GM12864 (cell line): ENCODE measurements at places on chromosomes 11 and 22.

DNA sequence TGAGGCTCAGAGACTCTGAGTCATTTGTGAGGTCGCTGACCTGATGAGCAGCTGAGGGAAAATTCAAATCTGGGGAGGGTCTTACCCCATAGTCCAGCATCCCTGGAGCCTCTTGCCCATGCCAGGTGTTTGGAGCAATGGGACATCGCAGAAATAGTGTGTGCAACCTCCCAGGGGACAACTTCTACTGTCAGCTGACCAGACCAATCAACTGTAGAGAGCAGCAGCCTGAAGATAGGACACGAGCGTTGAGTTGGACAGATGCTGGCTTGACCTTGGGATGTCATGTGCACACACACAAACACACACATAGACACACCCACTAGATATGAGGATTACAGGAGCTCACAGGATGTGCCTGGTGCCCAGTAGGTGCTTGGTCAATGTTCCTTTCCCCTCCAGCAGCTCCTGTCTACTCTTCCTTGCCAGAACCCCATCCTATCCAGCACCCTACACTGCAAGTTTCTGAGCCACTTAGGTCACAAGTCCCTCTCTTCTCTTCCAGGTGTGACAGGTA is 59.1 kb upstream of the MPEG1 start:
- no peak for DNase-seq

- no peak for DNase-seq
Observed at GRCh38 chr11:134489728-134490127, 77.7 kb upstream of the B3GAT1 start.

- no peak for DNase-seq
Observed at GRCh38 chr22:18024956-18025720, 777 bp upstream of the MICAL3 start.

DNA sequence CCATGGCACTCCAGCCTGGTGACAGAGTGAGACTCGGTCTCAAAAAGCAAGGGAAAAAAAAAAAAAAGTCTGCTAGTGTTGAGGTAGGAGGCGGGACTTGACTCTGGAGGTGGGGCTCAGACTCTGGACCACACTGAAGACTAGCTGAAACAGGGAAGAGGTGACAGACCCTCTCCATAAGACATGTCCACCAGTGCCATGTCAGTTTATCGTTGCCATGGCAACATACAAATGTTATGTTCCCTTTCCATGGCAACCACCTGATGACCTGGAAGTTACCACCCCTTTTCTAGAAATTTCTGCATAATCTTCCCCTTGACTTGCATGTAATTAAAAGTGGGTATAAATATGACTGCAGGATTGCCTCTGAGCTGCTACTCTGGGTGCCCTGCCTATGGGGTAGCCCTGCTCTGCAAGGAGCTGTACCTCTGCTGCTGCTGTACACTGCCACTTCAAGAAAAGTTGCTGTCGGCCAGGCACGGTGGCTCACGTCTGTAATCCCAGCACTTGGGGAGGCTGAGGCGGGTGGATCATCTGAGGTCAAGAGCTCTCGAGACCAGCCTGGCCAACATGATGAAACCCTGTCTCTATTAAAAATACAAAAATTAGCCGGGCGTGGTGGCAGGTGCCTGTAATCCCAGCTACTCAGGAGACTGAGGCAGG is 55.1 kb downstream of the KIAA1671 start:
- no peak for DNase-seq

DNA sequence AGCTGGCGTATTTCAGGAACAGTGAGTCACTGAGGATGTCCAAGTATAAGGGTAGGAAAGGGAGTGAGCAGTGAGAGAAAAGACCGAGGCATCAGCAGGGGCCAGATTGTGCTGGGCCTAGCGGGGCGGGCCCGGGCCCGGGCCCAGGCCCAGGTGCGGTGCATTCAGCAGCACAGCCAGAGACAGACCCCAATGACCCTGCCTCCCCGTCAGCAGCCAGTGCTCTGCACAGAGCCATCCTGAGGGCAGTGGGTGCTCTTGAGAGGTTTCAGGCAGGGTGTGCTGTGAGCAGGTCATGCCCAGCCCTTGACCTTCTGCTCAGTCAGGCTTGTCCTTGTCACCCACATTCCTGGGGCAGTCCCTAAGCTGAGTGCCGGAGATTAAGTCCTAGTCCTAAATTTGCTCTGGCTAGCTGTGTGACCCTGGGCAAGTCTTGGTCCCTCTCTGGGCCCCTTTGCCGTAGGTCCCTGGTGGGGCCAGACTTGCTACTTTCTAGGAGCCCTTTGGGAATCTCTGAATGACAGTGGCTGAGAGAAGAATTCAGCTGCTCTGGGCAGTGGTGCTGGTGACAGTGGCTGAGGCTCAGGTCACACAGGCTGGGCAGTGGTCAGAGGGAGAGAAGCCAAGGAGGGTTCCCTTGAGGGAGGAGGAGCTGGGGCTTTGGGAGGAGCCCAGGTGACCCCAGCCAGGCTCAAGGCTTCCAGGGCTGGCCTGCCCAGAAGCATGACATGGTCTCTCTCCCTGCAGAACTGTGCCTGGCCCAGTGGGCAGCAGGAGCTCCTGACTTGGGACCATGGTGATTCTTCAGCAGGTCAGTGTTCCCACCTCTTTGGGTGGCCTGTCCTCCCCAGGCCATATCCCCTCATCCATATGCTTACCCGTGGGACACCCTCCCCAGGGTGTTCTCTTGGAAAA is 2.1 kb downstream of the MYO7A start:
- DNase-seq: no peak

DNA sequence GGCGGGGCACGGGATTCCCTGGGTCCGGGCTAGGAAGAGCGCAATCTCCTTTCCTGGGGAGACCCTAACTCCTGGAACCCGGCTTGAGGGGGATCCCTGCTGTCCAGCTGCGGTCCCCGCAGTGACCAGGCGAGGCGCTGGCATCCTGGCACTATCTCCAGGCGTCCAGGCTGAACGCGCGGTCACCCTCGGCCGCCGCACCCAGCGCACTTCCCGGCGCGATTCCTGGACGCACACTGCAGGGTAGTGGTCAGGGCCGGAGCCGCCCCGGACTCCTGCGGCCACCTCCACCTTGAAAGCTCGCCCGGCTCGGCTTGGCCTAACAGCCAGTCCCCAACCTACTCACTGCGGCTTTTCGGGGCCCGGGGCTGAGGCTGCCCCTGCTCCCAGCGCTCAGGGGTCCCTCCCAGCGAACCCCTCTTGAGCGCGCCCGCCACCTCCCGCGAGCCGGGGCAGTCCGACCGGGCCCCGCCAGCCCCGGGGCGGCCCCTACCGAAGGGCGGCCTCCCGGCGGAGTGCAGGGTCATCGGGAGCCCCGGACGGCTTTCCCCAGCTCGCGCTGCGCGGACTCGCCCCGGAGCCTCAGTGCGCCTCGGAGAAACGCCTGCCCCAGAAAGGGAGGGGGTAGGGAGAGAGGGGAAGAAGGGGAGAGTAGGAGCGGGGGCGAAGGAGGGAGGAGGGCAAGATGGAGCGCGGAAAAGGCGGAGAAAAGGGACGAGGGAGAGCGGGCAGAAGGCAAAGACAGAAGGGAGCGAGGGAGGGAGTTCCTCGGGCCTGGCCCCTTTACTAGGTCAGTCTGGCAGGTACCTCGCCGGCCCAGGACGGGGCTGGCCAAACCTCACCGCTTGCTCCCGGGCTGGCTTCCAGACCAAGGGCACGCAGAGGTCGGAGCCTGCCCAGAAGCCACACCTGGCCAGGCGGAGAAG is 1.0 kb downstream of the POU2AF3 start:
- DNase-seq: no peak

DNA sequence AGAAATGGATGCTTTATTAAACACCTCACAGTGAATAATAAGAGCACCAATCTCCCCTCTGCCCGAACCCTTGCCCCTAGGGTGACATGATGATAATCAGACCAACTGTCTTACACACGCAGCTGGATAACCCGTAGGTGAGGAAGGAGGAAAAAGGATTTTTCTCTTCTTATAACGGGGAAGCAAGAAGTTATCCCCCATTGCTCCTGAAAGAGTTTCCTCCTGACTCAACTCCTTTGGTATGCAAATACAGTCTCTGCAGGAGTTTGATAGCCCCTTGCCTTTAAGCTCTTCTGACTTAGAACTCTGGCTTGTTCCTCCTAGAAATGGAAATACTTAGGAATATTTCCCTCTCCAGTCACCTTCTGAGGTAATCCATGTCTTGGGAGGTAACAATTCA is 455.8 kb downstream of the TMEM135 start:
- no peak for DNase-seq
